ENCODE measurements at places on chromosomes 12 and 14.

DNA sequence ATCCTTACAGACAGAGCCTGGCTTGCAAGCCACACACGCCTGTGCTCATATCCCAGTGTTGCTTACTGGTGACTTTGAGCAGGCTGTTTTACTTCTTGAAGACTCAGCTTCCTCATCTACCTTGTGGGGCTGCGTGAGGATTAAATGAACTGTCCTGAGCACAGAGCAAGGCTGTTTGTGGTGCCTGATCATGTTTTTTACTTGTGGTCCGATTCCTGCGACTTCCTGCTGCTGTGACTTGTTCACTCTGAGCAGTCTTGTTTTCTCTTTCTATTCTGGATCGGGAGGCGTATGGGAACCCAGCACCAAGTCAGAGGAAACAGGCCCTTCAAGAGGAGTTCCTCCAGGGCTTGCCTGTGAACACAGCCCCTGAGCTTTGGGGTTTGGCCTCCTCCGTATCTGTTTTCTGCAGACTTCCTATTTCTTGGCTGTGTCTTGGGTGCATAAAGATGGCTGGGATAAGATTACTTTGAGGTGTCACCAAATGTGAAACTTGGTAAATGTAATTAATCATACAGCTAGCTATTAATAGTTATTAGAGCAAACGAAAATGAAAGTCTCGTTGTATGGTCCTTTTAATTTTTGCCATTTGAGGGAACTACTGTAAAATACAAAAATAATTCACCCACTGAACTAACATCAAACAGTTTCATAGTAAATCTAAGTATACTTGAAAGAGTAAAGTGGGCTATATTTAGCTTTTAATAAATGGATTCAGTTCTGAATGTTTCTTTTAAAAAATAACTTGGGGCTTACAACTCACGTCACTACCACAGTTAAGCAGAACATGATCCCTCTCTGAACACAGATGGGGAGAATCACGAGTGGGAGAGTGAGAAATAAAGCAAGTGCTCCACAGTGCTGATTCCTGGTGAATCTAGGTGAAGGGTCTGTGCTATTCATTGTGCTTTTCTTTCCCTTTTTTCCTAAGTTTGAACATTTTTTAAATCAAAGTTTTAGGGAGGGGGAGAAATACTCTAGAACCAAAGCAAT, 251.5 kb downstream of the FOXN3 start:
- peak; percentile 96 for DNase-seq

DNA sequence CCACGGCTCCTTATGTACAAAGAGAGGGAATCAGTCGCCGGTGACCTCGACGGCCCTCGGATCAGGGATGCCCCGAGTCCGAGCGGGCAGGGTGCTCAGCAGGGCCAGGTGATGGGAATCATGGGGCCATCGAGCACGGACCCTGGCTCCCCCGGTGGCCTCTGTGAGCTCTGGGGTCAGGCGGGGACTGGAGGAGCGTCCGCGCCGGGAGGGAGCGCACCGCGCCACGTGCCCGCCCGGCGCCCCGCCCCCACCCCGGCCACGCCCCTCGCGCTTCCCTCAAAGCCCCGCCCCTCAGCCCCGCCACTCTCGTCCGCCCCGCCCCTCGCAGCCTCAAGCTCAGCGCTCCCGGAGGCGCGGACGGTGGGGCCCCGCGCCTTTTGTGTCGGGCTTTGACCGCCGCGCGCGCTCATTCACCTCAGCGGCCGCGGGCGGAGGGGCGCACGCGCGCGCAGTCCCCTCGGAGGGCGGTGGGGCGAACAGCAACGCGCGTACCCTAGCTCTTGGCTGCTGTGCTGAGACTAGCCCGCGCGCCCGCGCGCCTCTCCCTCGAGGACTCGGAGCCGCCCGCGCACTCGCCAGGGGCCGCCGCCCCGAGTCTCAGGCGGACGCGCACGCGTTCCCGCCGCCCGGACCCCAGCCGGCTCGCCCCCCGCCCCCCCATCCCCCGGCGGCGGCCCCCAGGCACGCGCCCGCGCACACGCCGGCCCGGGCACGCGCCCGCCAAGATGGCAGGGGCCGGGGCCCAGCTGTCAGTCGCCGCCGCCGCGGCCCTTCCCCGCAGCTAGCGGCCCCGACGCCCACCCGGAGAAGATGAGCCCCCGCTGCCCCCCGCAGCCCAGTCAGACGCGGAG, 93.9 kb upstream of the EVL start:
- peak; percentile 93 for DNase-seq

DNA sequence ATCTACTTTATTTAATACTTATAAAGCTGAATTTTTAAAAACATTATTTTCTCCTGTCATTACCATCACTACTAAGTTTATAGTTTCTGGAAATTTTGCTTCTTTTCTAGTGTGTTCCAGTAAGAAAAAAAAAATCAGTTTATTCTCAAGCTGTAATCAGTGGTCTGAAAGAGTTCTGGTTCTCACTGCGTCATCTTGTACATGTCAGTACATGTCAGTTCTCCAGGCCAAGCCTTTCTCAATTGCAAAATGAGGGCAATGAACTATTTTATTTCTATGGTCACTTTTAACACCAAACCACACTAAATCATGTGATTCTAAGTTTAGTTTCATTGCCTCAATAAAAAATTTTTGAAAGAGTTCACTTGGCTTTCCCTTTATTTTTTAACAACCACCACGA, 468.9 kb upstream of the LRFN5 start:
- DNase-seq: no peak

- DNase-seq: peak; percentile 69
Observed at GRCh38 chr12:14367040-14367661, 1.7 kb downstream of the ATF7IP start.

GRCh38 chr12:119885549-119885948, 8.4 kb upstream of the CIT start:
- no peak for DNase-seq

DNA sequence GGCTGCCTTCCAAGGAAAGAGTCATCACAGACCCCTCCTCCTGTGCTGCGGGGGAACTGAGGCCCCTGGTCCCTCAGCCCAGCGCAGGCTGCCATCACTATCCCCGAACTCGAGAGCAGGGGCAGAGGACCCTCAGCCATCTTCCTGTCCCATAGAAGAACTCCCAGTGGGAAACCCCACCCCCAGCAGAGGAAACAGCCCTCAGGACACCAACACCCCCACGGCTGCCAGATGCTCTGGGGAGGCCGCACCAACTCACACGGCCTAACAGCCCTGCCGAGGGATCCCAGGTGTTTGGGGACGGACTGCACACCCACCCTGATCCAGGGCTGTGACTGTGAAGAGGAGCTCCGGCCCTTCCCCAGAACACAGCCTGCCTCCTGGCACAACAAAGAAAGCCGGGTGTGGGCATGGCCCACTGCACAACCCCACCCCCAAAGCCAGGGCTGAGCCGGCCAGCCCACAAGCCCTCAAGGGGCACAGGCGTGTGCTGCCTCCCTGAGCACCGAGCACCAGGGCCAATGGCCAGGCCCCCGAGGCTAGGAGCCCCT, 16.3 kb upstream of the C14orf180 start:
- DNase-seq: no peak

GRCh38 chr12:3107954-3108353, 30.8 kb downstream of the TSPAN9 start:
- no peak for DNase-seq

GRCh38 chr12:115337693-115338543, 653.9 kb upstream of the TBX3 start:
- DNase-seq: no peak

GRCh38 chr14:106021832-106022231, 495.4 kb downstream of the TMEM121 start:
- DNase-seq: no peak

DNA sequence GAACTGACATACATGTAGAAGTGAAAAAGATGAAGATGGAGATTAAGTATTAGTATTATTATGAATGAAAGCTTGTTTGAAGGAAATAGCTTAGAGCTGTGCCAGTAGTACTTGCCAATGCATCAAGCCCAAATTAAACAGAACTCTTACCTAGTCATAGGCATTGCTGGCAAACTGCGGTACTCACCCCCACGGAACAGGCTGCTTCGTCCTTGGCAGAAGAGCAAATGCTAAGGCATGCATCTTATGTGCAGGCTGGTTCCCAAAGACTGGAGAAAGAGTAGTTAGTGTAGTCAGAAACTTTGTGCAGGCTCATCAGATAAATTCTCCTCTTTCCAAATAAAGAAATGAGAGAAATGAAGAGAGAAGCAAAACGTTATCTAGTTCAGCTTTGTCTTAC, 134.8 kb downstream of the CCDC59 start:
- DNase-seq: no peak

GRCh38 chr12:31298515-31298910, 27.4 kb downstream of the SINHCAF start:
- no peak for DNase-seq

GRCh38 chr12:5706247-5706646, 238.8 kb downstream of the ANO2 start:
- DNase-seq: no peak
